ENCODE measurements at places on chromosomes 2 and 18.

GRCh38 chr2:82282111-82282882 is 1977.7 kb upstream of the LRRTM1 start:
- no peak for DNase-seq

DNA sequence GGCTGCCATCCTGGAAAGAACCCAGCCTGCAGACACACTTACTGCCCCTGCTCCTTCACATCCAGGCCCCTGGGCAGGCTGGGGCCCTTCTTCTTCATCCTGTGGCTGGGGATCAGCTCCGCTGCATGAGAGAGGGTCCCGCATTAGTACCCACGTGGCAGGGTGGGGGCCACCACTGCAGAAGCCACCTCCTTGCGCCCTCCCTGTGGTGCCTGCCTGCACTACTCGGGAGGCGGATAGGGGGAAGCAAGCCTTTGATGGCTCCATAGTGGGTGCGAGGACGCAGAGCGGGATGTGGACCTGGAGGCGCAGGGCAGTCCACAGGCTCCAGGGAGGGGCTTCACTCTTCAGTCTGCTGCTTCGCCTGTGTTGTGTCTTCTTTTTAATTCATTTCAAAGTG is 46.7 kb downstream of the GPC1 start:
- no peak for DNase-seq

DNA sequence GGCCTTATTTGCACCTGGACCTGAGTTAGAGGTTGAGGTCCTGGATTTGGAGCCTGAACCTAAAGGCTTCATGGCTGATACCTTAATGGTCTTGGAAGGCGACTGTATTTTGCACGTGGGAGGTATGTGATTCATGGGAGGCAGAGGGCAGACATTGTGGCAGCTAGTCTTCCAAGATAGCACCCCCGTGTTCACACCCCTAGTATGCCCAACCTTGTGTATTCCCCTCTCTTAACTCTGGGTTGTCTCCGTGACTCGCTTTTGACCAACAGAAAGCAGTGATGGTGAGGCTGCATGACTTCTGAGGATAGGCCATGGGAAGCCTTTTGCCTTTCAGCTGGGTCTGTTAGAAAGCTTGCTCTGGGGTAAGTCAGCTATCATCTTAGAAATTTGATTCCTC is 45.8 kb upstream of the HAAO start:
- no peak for DNase-seq

- DNase-seq: no peak
Observed at GRCh38 chr2:175152242-175152641, 15.8 kb downstream of the ATF2 start.

DNA sequence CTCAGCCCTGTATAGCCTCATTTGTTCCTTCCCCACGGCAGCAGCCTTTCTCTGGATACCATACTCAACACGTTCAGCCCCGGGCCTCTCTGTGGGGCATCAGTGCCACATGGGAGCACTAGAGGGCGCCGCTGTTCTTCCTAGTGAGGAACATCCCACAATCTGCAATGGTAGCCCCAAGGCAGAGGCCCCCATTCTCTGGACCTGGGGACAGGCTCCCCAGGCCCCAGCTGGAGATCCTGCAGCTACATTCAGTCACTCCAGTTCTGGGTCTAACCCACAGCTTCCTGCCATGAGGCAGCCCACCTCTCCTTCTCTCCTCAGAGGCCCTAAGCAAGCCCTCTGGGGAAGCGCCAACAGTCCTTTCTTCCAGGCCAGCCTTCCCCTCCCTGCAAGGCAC is 14.2 kb upstream of the SFXN5 start:
- DNase-seq: peak; percentile 89

DNA sequence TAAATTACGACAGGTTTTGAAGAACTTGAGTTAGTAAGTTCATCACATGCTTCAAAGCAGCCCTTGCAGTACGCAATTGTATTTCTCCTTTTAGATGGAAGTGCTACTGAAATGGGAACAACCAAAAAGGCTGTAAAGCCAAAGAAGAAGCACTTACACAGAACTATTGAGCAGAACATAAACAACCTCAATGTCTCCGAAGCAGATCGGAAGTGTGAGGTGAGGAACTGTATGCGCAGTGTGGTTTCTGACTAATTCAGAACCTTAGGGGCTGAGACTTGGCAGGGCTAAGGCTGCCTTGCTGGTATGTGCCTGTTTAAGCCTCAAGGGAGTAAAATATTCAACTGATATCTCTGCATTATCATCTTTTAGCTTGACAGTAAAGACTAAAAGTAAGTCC is 8.4 kb downstream of the NCAPH start:
- peak; percentile 63 for DNase-seq

- no peak for DNase-seq
Observed at GRCh38 chr2:41937921-41938708, 109.7 kb upstream of the PKDCC start.

GRCh38 chr2:30310371-30310770 is 79.0 kb downstream of the LBH start:
- DNase-seq: no peak

DNA sequence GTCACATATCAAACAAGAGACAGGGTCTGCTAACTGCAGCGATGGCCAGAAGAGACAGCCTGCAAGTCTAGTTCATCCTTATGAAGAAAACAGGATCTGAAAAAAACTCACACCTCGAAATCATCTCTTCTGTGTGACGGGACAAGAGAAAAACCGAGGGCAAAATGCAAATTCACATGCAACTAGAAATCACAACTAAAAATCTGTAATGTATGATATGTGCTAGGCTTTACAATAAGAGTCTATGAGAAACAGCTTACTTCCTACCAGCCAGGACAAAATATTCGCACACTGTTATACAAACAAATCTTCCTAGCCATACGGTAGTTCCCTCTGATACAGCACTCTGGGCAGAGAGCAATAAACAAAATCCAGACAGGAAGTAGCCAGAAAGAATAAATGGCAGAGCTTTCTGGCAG is 48.8 kb downstream of the ANKRD44 start:
- no peak for DNase-seq

DNA sequence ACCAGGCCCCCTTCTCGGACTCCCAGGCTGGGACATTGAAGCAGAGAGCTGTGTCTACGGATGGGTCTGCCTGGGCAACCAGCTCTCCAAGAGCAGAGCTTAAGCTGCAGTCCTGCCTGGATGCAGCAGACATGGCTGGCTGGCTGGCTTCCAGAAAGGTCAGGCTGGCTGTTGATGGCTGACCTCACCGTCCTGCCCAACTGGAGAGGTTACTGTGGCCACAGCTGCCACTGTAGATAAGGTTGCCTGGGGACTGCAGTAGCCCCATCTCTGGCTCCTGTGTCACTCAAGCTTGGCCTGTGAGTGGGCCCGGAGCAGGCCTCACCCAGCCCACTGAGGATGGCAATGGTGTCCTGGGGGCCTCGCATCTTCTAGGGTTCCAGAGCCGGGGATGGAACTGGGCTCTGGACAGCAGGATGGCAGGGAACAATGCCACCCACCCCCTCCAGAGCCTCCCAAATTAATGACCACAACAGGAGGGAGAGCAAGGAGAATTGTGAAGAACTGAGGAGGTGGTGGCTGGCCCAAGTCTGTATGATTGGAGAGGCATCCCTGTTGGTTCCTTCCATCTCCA is 37.0 kb upstream of the FOSL2 start:
- no peak for DNase-seq

DNA sequence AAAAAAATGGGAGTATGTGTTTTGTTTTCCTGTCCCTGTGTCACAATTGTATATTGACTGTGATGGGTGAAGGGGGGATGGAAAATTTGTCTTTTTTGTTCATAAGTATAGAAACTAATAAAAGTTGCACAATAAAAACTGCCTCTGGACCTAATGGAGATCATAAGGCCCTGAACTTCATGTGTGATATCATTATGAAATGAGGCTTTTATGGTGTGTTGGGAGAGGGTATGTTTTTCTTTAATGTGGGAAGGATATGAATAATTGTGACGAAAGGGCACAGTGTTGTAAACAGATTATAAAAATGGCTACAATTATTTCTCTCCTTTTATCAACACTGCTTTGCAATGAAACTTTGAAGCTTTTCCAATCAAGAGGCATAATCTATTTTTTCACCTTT is 1889.3 kb upstream of the CELF4 start:
- no peak for DNase-seq

DNA sequence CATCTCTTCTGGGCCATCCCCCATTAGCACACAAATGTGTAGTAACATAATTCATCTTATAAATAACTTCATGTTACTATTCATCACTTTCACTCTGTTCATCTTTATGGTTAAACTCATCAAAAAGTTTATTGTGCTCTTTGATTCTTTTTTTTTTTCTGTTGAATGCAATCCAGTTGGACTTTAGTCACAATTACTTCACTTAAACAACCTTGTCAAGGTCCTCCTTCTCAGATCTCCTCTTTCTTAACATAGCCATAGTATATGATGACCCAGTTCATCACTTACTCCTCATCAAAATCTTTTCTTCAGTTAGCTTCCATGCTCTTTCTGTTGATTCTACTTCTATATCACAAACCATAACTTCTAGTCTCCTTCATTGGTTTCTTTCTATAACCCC is 80.2 kb upstream of the ZC3H15 start:
- no peak for DNase-seq

GRCh38 chr2:201006704-201007103 is 43.2 kb upstream of the ORC2 start:
- no peak for DNase-seq

DNA sequence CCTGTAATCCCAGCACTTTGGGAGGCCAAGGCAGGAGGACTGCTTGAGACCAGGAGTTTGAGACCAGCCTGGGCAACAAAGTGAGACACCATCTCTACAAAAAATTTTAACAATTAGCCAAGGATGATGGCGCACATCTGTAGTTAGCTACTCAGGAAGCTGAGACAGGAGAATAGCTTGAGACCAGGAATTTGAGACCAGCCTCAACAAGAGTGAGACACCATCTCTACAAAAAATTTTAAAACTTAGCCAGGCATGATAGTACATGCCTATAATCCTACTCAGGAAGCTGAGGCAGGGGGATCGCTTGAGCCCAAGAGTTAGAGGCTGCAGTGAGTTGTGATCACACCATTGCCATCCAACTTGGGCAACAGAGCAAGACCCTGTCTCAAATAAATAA is 7.0 kb downstream of the MEMO1 start:
- DNase-seq: no peak

GRCh38 chr18:26943906-26944305 is 78.4 kb upstream of the AQP4 start:
- DNase-seq: no peak
